ENCODE measurements at places on chromosomes 6 and 20.

- no peak for DNase-seq
Observed at GRCh38 chr20:53672484-53673129, 79.0 kb upstream of the ZNF217 start.

DNA sequence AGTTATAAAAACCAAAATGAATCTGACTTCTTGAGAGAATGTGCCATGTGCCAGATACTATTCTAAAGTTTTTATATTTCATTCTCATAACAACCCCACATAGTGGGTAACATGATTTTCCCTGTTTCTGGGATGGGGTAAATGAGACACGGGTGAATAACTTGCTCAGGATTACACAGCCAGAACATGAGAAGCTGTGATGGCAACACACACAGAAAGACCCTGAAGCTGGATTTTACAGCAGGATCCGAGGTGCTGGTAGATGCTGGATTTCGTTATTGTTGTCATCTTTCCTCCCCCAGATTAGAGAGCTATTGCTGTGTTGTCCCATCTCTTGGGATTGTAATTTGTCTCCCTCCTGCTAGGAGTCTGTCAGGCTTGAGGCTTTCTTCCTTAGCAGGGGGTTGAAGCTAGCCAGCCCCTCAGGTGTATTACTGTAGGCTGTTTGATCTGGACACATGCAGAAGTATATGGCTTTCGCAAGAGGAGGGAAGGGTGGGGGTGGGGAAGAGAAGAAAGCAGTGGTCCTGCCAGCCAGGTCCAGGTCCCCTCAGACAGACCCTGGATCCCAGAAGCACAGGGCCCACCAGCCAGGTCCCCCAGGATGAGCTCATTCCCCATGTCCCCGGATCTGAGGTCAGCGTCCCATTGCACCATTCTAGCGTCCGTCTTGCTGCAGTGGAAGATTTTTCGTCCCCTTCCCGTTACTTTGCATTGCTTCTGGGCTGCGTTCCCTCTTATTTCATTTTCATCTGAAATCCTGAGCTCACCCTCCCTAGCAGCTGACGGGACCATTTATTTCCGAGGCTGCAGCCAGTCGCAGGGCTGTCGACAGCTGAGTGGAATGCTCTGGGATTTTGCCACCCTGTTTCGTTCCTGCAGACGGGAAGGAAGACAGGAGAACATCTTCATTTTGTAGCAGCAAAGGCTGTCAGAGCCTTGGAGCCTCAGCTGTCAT is 7.3 kb upstream of the KCNG1 start:
- no peak for DNase-seq

DNA sequence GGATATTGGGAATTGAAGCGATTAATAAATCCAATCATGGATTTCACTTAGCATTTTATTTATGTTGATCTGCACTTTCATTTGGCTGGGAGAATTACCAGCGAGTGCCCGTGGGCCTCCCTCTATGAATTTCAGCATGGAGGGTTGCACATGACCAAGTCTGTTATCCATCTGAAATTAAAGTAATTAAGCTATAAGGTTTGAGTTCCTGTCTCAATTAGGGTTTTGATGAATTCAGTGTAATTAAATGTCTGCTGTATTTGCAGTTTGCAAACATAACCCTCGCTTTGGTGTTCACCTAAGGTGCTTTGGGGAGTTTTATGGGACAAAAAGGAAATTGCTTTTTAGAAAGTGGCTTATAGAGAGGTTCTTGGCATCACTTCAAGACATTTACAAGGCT is 169.8 kb upstream of the RIN2 start:
- no peak for DNase-seq

GRCh38 chr6:140108167-140108566 is 733.7 kb upstream of the CITED2 start:
- DNase-seq = no peak

GRCh38 chr20:57698867-57699275 is 10.9 kb downstream of the PMEPA1 start:
- DNase-seq = no peak

- no peak for DNase-seq
Observed at GRCh38 chr6:143752459-143752858, 74.7 kb downstream of the PHACTR2 start.

GRCh38 chr6:116945809-116946208 is 68.8 kb downstream of the RFX6 start:
- no peak for DNase-seq

GRCh38 chr20:49149281-49150045 is 38.7 kb downstream of the STAU1 start:
- no peak for DNase-seq

DNA sequence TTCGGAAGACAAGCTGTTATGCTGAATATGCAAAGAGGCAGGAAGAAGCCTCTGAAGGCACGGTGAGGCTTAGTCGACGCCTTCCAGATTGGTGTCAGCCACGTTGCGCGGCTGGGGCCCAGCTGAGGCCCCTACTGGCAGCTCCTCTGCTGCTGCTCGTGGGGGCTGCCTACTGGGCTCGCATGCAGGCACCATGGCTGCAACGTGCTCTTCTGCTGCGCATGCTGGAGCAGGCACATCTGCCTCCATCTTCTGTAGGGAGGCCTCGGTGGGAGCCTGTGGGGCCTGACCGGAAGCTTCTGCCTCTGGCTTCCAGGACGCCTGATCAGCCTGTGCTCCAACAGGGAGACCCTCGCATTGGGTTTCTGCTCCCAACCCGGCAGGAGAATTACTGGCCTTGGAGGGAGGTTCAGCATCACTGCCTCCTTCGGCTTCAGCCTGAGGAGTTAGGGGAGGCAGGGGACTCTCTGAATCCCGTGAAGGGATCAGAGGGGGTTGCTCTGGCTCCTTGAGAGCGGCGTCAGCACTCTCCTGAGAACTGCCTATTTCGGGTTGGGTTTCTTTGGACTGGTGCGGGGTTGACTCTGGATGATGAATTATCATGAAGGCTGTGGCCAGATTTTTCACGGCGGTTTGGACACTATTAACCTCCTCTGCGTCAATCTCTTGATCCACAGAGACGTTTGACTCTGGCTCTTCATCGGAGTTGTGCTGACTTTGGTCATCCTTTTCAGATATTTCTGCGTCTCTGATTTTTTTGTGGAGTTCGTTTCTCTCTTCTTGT is 49.1 kb downstream of the TXLNB start:
- no peak for DNase-seq
